ENCODE measurements at places on chromosomes 16 and 17.
A peak's percentile ranks its signal among the peaks of the same experiment; 100 is the strongest.

GRCh38 chr16:77961814-77962213, 60.5 kb upstream of the CLEC3A start:
- no peak for DNase-seq

- no peak for DNase-seq
These were observed 5.5 kb downstream of the PCGF2 start for GRCh38 chr17:38742411-38743308.

DNA sequence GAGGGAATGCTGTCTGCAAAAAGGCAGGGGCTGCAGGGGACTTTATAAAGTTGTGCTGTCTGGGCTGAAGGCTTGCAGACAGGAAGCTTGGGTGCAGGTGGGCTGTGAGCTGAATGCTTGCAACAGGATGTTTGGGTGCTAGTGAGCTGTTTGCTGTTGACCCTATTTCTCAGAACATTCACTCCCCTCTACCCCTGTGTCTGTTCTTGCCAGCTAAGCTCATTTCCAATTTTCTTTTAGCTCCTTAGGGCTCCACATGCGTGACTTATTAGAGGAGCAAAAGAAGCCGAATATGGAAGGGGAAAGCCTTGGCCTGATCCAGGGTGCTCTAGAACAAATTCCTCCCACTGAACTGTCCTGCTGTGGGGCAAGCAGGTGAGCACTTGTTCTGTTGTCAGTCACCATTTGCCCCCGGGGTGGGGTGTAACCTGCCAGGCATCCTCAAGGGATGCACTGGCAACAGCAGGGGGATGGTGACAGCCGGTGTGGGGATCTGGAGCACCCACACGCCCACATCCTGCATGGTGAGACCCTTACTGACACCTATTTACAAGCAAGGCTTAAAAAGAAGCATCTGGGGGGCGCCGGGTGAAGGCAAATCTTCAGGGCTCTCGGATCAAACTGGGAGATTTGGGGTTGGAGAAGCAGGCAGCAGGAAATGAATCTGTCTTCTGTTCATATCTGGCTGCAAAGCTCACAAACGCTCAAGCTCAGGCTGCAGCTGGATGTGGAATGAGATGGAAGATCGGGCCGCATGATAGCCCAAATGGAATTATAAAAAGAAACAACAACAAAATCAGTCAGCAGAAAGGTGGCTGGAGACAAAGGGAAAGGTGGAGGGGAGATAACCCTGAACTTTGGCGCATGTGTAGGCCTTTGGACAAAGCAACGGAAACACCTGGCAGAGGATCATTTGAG, 21.1 kb upstream of the NUP93 start:
- no peak for DNase-seq

- DNase-seq: no peak
These were observed 2.1 kb upstream of the CD2BP2 start for GRCh38 chr16:30357085-30357714.

DNA sequence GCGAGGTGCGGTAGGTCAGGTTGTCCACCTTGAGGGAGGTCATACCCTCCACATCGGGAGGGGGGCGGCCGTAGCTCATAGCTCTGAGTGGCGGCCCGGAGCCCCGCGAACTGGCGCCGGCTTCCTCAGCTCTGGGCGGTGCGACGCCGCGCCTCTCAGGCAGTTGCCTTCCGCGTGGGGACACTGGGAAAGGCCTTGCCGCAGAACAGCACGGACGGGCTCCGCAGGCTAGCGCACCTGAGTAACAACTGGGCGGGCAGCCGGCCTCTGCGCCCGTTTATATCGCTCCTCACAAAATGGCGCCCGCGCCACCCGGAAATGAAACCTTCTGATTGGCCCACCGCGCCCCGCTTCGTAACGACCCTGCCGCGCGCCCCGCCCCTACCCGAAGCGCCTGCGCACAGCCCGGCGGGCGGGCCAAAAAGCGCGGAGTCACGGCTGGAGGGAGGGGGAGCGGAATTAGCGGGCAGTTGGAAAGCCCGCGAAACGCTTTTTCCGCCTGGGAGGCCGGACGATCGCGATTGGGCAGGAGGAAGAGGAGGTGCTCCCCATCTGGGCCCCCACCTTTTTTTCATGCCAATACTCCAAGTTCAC, at the start of gene SRSF2:
TSS of gene SRSF2 (minus strand) at position 250 of the 594 bp plus-strand sequence. CDS start at position 79, 171 bp downstream.
- peak; percentile 97 for DNase-seq

GRCh38 chr16:74296104-74296431, 546 bp upstream of the PSMD7 start:
- DNase-seq: no peak

GRCh38 chr17:49576088-49576916, 631 bp downstream of the NXPH3 start:
- no peak for DNase-seq

DNA sequence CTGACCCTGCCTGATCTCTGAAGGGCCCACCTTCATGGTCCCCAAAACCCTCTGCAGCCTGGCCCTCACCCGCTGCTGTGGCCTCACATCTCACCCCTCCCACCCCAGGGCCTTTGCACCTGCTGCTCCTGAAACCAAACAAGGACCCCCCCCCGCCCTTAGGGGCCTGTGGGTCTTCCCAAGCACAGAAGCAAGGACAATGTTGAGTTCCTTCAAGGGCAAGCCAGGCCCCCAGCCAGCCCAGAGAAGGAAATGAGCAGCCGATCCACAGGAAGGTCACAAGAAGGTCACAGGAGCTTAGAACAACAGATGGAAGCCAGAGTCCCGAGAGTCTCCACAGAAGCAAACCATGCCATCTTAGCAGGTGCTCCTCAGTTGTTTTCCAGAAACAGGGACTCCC, 493 bp upstream of the PDE6G start:
- DNase-seq: no peak

DNA sequence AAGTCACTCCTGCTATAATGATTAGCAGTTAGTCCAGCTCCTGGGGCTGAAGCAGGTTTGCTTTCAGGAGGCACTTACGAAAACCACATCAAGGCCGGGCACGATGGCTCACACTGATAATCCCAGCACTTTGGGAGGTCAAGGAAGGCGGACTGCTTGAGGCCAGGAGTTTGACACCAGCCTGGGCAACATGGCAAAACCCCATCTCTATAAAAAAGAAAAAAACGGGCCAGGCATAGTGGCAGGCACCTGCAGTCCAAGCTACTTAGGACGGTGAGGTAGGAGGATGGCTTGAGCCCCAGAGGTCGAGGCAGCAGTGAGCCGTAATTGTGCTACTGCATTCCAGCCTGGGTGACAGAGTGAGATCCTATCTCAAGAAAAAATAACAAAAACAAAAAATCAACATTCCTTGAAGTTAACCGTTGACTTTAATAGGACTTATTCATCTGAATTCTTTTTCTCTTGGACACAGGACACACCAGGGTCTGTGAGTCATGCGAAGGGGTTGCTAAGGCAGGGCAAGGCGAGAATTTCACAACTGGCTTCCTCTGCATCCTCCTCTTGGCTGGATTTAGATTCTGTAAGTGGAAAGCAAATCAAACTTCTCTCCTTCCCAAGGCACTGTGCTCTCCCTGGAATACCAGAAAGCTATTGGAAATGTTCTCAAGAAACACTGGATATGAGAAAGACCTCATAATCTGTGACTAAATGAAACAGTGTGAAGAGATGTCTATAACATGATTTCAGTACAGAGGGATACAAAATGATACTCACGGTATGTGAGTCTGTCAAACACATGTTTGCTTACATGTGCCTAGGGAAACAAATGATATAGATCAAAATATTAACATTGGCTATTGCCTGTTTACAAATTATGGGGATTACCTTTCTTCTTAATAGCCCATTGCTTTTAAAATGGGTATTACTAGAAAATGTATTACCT, 99.5 kb downstream of the SYCE1L start:
- DNase-seq: no peak

DNA sequence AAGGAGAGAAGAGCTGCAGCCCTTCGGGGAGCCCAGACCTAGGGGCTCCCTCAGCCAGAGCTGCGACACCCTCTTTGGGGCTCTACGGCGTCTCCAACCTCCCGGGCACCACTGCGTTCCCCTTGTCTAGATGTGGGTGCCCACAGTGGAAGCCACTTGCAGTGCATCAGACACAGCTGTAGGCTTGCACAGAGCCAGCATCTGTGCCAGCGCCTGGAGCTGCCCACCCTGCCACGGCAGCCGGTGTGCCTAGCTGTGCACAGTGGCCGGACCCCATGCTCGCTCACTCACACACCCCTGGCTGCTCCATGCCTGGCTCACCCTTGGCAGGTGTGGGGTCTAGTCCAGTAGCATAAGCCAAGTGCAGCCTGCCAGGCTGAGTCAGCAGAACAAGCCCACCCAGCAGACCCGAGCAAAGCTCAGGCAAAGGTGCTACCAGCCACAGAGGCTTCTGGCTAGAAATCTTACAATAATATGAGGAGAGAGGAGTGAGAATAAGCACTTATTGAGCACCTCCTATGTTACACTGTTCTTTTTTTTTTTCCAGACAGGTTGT, 12.9 kb upstream of the KDM8 start:
- no peak for DNase-seq

- peak; percentile 15 for DNase-seq
These were observed 260.8 kb upstream of the PSMD7 start for GRCh38 chr16:74035816-74036215.

GRCh38 chr16:12084436-12084835, 107.9 kb downstream of the SNX29 start:
- DNase-seq: no peak

DNA sequence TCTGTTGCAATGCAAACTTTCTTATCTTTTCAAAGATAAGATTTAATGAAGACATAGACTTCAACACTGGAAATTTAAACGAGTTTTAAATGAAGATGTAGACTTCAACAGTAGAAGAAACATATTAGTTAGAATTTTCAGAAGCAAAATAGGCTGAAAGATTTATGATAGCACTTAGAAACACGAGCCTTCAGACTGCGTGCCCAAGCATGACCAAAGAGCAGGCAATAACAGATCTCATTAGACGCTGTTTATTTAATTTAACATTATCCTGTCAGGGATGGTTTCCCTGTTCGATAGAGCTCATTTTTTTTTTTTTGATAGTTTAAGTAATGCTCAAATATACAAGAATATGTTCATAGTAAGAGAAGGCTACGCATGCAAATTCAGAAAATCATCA, 604.7 kb upstream of the SOX9 start:
- DNase-seq: no peak

All from CMK (cell line).